SIG-M5 (cell line): ENCODE measurements at places on chromosomes 5 and 9.

- DNase-seq = no peak
These were observed 21.4 kb downstream of the CEP72 start for GRCh38 chr5:633501-633955.

GRCh38 chr9:33403941-33404787, 1.8 kb upstream of the AQP7 start:
- DNase-seq = no peak

DNA sequence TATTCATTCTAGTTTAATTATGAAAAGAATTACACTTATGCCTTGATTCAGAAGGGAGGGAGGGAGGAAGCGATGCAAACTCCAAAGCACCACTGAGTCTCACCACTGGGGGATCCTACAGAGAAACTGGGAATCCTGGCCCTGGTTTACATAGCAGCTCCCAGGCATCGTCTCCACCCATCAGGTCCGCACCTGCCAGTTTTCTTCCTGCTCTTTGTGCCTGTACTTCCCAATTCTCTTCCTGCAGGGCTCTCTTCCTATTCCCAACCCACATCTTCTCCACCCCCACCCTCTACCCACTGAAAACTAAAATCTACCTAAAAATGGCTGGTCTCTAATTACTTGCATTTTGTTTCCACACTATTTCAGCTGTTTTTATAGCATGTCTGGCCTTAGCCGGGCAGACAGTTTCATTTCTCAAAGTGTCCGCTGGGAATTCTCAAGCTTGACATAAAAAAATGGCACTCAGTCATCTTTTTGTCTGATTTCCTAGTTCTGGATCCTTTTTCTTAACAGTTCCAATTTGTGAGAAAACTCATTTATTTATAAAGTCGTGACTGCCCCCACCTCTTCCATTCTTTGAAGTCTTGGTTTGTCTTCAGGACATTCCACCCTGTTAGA, 1.6 kb upstream of the TNIP1 start:
- no peak for DNase-seq

GRCh38 chr5:124596595-124597421, 149.6 kb downstream of the ZNF608 start:
- DNase-seq = no peak

GRCh38 chr5:178371362-178372111, 138.9 kb upstream of the PHYKPL start:
- DNase-seq = no peak

GRCh38 chr9:91137391-91137790, 224.3 kb downstream of the AUH start:
- DNase-seq = no peak

DNA sequence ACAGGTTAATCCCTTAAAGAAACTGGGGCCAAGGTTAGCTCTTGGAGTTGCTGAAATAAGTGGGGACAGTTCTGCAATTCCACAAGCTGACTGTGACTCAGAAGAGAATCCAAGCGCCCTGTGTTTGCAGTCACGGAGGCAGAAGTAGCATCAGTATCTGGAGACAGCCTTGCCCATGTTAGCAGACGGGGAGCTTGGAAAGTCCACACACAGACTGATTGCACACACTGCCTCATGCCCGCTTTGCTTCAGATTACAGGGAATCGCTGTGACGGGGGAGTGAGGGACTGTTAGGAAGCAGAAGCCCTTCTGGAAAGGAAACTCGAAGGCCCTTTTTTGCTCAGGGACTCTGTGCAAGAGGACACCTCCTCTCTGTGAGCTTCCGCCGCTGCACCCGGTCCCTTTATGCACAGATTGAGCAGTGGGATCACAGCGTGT, 30.9 kb upstream of the PPP1R26 start:
- no peak for DNase-seq

DNA sequence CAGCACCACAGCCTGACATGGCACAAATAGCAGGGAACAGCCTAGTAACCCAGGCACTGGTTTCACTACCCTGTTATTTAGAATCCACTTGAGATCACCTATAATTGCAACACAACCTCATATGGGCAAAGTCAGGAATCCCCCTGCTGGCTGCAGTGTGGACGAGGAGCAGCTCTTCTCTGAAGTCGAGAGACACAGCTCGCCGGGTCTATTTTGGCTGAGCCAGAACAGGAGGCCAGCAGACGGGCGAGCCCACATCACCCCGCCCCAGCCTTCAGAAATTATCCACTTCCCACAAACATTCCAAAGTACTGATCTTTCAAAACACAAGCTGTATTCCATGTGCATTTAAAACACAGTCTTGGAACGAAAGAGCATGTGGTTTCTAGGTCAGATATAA, 179.0 kb downstream of the ROR2 start:
- DNase-seq = no peak

DNA sequence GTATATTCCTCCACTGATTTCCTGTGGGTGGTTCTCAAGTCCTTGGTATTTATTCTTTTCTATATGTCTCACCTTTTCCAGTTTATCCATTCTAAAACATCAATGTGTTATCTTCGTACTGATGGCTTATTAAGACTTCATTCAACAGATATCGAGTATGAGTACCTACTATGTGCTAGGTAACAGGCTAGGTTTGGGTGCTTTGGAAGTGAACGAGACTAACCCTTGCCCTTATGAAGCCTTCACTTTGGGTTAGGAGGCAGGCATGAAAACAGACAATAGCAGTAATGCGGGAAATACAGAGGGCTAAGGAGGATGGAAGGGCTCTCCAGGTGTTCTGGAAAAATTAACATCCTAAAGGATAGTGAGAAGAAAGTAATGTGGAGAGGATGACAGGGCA, 53.4 kb downstream of the AQP7 start:
- no peak for DNase-seq

DNA sequence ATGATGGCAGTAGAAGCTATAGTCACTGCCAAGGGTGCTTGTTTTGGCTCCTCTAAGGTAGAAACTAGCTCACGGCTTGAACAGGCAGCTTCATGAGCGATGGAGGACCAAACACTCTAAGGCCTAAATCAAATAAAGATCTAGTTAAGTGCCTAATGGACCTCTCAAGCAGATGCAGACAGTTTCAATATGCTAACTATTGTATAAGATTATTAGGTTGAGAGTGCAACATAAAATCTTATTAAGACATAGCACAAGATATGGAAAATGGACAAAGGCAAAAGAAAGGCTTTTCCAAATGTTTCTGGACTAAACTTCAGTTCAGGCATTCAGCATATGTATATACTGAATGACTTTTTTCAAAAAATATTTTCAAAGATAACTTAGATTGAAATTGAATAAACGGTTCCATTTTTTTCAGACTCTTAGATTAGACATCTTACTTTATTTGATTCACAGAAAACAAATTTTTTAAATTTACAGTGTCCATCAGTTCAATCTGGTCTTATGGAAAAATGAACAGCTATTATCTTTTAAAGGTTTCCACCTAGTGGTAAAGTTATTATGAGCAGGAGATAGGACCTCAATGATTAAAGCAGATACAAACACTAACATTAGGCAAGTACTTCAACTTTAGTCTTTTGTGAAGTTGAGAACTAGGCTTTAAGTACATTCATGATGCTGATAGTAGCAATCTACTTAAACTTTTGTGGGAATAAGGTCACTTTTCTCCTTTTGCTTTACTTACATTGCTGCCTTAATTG, 1167.7 kb downstream of the MAT2B start:
- no peak for DNase-seq

- no peak for DNase-seq
These were observed 187.7 kb downstream of the NTRK2 start for GRCh38 chr9:84857211-84857610.

- no peak for DNase-seq
These were observed 566.8 kb upstream of the DMAC1 start for GRCh38 chr9:8366161-8366926.

- DNase-seq = no peak
These were observed 16.6 kb upstream of the C9orf152 start for GRCh38 chr9:110224583-110224982.

- no peak for DNase-seq
These were observed at the start of gene DNAH5 for GRCh38 chr5:13944560-13945199. Gene DNAH5, minus strand, starts transcription at chr5:13944688. Its CDS starts 250 bp downstream, at chr5:13944438.

DNA sequence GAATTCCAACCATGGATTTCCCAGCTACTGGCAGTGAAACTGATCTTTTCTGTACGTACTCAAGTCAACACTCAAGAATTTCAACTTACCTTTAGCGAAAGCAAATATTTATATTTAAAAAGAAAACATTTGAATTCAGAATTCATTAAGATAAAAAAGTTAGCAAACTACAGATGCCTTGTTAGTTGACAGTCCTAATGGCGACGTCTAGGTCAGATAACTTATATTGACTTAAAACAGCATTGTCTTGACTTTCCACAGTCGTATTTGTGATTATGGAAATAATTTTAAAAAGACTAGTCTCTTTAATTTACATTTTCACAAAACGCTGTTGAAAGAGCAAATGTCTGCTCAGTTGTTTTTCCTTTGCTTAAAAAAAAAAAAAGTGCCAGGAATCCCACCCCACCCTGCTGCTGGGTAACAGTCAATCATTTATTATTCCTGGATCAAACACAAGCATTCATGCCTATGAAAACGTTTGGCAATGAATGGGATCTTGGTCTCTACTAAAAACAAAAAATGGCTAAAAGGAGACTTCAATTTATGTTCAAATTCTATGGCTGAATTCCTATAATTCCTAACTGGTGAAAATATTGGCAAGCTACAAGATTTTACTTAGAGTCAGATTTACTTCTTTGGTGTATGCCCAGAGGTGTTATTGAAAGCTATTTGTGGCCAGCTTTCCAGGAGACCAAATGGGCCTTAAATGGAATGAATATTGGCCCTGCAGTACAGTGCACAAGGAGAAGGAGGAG, 22.0 kb downstream of the OR2S2 start:
- DNase-seq = no peak

- DNase-seq = no peak
These were observed 111.3 kb upstream of the FST start for GRCh38 chr5:53368966-53369605.

DNA sequence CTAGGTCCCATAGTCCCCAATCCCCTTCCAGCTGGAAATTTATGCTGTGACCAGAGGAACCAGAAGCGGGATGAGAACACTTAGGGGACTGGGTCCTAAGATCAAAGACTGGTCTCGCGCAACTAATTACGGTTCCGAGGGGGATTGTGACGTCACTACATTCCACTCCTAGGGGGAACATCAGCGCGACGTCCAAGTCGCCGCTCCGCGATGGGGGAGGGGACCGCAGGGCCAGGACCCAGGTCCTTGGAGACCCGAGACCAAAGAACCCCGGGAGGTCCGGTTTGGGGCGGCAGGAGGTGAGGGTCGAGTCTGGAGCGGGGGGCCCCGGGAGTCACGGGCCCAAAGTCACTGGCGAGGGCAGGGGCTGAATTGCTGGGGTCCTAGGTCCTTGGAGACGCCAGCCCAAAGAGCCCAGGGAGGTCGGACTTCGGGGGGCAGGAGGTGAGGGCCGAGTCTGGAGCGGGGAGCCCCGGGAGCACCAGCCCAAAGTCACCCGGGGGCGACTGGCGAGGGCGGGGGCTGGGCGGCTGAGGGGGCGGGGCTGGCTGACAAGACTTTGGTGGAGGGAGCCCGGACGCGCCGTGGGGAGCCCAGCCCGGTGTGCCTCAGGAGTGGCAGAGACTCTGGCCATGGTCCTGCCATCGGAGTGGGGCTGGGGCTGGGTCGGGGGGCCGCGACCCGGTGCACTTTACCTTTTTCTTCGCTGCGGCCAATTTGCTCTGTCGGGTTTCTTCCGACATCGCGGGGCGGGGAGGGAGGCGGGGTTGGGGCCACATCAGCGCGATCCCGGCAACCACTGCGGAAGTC, at the start of gene GOLGA2:
Gene GOLGA2, minus strand, starts transcription at position 810 of the 810 bp plus-strand sequence. Its CDS starts 31 bp downstream, at position 779.
- DNase-seq = no peak

DNA sequence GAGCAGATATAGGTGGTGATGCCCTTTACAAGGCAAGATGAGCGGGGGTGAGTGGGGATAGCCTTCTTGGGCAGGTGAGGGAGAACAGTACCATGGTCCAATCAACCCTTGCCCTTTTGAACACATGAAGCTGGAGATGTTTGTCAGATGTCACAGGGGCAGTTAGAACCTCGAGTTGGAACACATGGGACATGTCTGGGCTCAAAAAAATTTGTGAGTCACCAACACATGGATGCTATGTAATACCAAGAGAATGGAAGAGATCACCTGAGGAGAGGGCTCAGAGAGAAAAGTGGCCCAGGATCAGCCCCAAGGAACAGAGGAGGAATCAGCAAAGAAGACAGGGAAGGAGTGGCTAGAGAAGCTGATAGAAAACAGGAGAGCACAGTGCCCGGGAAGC, 4.7 kb downstream of the PHYKPL start:
- DNase-seq = no peak

GRCh38 chr5:170614720-170615119, 110.9 kb downstream of the KCNIP1 start:
- DNase-seq = no peak

DNA sequence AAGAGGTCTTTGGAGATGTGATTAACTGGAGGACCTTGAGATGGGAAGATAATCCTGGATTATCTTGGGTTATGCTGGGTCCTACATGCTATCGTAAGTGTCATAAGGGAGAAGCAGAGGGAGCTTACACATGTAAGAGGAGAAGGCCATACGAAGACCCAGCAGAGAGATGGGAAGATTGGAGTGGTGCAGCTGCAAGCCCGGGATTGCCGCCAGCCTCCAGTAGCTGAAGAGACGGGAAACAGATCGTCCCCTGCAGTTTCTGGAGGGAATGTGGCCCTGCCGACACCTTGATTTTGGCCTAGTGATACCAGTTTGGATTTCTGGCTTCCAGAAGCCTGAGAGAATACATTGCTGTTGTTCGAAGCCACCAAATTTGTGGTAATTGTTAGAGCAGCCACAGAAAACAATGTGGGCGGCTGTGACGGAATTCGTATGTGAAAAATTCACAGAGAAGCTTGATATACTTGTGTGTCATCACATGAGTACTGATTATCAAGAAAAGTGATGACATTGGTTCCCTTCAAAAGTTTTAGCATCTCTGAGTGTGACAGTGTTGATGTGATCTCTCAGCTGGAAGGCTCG, 86.9 kb downstream of the CYFIP2 start:
- DNase-seq = no peak

DNA sequence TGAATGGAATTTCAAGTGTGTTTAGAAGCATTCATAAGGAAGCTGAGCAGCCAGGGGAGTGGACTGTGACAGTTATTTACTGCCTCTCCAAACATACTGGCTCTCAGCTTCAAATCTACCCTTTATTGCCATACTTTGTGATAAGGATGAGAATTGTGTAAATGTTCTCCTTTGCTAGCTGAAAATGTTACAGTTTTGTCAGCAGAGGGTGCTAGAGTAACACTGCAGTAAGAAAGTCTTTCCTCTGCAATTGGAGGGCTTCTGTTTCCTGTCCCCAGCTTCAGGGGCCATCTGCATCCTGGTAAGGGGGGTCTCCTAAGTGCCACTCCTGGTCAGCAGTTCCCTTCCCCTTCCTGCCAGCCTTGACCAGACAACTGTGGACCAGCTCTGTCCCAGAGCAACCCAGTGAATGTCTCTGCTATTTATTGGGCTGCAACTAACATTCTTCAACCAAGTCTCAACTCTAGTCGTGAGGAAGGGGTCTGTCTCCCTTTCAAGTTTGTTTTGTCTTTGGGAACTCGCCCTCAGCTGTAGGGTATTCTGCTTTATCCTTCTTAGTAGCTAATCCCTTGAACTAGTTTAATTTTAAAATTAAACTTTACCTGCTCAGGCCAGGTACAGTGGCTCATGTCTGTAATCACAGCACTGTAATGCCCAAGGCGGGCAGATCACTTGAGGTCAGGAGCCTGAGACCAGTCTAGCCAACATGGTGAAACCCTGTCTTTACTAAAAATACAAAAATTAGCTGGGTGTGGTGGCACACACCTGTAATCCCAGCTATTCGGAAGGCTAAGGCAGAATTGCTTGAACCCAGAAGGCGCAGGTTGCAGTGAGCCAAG, 45.3 kb downstream of the RAPGEF6 start:
- DNase-seq = no peak

GRCh38 chr9:92659601-92660000, 10.3 kb downstream of the IPPK start:
- DNase-seq = no peak
